AG04450 (cell line): ENCODE measurements at places on chromosomes 3 and 15.

- no peak for DNase-seq
Observed at GRCh38 chr15:29611057-29611456, 211.2 kb downstream of the TJP1 start.

- DNase-seq = no peak
Observed at GRCh38 chr3:32018757-32019564, 37.4 kb downstream of the ZNF860 start.

DNA sequence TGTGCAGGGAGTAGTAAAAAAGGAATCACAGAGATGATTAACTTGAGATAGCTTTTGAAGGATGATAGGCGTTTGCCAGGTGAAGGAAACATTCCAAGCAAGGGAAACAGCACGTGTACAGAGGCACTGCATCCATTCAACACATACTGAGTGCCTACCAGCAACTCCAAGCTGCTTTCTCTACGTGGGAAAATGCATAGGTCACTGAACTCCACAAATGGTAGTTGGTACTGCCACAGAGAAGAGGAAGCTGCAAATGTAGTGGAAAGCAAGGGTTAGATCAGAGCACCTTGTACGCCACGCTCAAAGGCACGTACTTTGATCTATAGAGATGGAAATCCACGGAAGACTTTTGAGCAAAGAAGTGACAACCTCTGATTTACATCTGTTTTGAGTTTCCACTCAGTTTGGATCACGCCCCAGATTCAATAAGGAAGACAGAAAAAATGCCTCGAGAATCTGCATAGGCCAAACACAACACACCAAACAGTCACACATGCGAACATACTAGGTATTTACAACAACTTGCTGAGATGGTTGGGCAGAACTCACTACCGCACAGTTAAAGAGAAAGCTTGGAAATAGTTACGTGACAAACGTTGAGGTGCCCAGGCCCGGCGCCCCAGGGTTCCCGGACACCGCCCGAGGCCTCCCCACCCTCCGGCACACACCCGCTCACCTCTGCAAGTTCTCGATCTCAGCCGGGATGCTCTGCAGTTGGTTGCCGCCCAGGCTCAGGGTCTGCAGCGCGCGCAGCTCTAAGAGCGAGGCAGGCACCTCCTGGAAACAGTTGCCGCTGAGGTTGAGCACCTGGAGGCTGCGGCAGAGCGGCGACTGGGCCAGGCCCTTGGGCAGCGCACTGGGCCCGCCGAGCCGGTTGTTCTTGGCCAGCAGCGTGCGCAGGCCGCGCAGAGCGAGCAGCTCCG, 826 bp downstream of the LRRC58 start:
- DNase-seq = no peak

GRCh38 chr3:17840126-17840525, 97.7 kb upstream of the TBC1D5 start:
- no peak for DNase-seq

GRCh38 chr15:85047271-85047948, 65.8 kb downstream of the PDE8A start:
- peak; percentile 88 for DNase-seq

DNA sequence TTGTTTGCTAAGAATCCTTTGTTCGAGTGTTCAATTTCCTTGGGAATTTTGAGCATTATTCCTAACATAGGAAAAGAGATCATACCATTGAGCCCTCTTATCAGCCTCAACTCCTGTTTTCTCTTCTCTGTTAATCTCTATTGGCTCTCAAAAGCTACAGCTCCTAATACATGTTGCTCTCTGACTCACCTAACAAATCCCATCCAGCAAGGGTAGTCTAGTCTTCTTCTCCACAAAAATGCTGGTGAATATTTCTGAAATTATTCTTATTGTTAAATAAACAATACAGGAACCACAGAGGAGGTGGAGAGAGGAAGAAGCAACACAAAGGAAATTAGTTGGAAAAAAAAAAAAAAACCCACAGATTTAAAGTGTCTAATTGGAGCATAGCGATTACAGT, 325.8 kb upstream of the NAALADL2 start:
- peak; percentile 18 for DNase-seq

GRCh38 chr3:195849322-195850074, 37.8 kb upstream of the MUC4 start:
- no peak for DNase-seq

DNA sequence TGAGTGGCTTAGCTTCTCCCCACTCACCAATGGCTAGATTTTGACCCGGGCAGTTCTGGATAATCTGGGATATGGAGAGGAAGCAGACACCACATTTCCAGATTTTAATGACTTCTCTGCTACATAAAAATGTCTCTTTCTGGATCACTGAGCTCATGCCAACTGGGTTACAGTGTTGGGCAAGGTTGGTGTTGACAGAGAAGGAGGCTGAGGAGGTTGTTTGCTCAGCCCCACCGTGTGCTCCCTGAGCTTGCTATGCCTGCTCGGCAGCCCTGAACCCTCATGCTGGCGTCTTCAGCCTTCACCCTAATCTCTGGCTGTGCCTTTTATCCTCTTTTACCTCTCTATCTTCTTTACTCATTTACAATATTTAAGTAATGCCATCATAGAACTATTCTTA, 53.0 kb upstream of the KPNA4 start:
- DNase-seq = no peak
